ENCODE measurements at places on chromosomes 11 and 22.

DNA sequence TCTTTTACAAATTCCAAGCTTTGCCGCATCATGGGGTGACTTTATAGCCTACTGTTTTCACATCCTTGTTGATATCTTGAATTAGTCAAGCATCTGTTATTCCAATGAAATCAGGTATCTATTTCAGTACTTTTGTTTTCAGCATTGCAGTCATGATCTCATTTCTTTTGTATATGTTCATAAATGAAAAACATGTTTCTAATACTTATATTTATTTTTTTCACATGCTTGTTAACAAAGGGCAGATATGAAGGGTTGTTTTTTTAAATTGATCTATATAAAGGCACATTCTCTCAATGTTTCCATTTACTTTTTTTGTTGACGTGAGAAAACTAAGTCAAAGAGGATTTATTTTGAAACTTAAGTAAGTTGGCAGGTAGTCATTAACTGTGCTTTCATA, 964.8 kb downstream of the JRKL start:
- no peak overlapping the region for H3K27ac ChIP-seq
- no peaks in the 10 kb centered on the region for H3K27me3 ChIP-seq

DNA sequence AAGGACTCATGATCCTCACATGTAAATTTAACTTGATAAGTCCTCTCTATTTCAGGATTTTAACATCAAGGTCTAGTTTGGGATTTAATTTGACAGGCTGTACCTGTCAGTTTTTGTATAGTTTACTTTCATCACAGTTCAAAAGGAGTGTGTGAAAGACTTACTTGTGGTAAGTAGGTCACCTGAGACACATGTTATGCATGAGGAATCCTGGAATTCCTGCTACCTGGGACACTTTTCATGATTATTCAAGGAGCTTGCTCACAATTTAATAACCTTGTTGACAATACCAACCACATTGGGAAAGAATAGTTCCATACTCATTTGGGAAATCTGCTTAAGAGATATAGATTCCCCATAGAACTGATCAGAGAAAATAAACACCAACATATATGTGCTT, 15.8 kb upstream of the SLC36A4 start:
- no peak overlapping the region for H3K27ac ChIP-seq
- H3K4me3 ChIP-seq, result no peak overlapping the region
- DNase-seq, result no peak
- no peaks in the 10 kb centered on the region for H3K36me3 ChIP-seq

GRCh38 chr11:86761978-86762377, 38.4 kb upstream of the PRSS23 start:
- H3K27ac ChIP-seq, result no peak overlapping the region
- DNase-seq, result no peak
- no peaks in the 10 kb centered on the region for H3K4me1 ChIP-seq
- no peaks in the 10 kb centered on the region for H3K36me3 ChIP-seq

GRCh38 chr11:65654375-65655349, 8.1 kb downstream of the RELA start:
- no peak overlapping the region for H3K4me3 ChIP-seq
- no peak overlapping the region for H3K27ac ChIP-seq
- H3K27me3 ChIP-seq, result no peaks in the 10 kb centered on the region
- peaks cover 4% of the 10 kb centered on the region for H3K4me1 ChIP-seq

DNA sequence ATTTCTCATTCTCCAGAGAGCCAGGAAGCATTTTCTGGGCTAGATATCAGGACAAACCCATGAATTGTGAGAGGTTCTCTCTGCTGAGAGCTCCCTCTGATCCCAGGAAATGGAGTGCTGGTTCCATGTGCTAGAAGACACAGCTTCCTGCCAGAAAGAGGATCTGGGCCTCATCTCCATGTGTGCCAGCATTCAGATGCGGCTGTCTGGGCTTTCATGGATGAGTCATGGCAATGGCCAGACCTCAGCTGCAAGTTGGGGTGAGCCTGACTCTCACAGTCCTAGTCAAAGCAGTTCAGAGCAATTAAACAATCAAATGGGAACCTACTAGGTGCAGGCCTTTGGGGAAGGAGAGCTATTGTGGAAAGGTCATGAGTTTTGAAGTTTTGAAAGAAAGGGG, 82.3 kb upstream of the EED start:
- H3K27ac ChIP-seq, result no peak overlapping the region
- no peaks in the 10 kb centered on the region for H3K4me1 ChIP-seq
- no peaks in the 10 kb centered on the region for H3K36me3 ChIP-seq

GRCh38 chr11:36431429-36432092, 78.5 kb downstream of the TRAF6 start:
- DNase-seq, result no peak
- H3K27me3 ChIP-seq, result no peaks in the 10 kb centered on the region
- H3K4me3 ChIP-seq, result no peak overlapping the region
- H3K27ac ChIP-seq, result no peak overlapping the region

DNA sequence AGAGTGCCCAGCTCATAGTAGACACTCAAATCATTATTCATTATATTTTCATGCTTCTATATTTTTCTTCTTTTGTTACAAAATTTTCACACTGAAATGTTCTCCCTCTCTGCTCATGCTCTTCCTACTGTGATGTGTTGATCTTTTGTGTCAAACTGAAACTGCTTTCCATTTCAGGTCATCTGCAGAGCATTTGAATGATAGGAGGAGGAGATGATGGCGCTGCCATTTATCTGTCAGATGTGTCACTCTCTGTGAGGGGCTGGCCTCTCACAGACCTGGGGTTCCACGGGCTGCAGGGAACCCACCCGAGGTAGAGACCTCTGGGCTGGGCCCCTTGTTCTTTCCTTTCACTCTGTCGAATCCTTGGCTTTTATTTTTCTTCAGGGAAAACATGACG, 41.1 kb downstream of the OR10A6 start:
- no peak for DNase-seq
- no peaks in the 10 kb centered on the region for H3K27me3 ChIP-seq
- no peaks in the 10 kb centered on the region for H3K4me1 ChIP-seq
- H3K27ac ChIP-seq, result no peak overlapping the region
- H3K36me3 ChIP-seq, result no peaks in the 10 kb centered on the region
- H3K4me3 ChIP-seq, result no peak overlapping the region

DNA sequence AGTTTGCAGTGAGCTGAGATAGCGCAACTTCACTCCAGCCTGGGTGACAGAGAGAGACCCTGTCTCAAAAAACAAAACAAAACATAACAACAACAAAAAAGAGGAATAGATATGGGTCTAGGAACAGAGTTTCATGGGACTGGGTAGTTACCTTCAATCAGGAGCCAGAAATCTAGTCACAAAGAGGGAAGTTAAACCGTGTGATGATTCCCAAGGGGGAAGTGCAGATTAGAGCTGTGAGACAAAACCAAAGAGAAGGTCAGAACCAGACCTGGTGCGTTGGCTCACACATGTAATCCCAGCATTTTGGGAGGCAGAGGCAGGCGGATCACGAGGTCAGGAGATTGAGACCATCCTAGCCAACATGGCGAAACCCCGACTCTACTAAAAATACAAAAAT, 42.1 kb upstream of the LARGE1 start:
- H3K4me1 ChIP-seq, result no peaks in the 10 kb centered on the region
- H3K36me3 ChIP-seq, result no peaks in the 10 kb centered on the region
- no peak overlapping the region for H3K27ac ChIP-seq
- no peak for DNase-seq
- no peaks in the 10 kb centered on the region for H3K27me3 ChIP-seq
- no peak overlapping the region for H3K4me3 ChIP-seq

DNA sequence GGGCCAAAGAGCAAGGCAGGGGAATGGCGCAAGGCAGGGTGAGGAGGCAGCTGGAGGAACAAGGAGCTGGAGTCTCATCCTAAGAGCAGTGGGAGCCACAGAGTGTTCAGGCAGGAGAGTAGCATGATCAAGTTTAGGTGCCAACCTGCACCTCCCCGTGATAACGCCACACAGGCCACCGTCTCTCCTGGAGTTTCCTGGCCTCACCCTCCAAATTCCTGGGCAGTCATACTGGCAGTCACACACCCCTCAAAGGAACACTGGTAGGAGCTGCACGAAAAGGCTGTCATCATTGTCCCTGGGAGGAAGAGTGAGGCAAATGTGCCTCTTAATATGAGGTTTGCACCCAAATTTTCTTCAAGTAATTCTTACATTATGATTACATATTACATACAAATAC, 36.3 kb upstream of the RTL6 start:
- H3K36me3 ChIP-seq, result no peaks in the 10 kb centered on the region
- H3K4me3 ChIP-seq, result no peak overlapping the region
- H3K27me3 ChIP-seq, result no peaks in the 10 kb centered on the region
- no peaks in the 10 kb centered on the region for H3K4me1 ChIP-seq
- H3K27ac ChIP-seq, result no peak overlapping the region

GRCh38 chr22:23074451-23074850, 4.1 kb downstream of the GNAZ start:
- H3K36me3 ChIP-seq, result peaks cover 6% of the 10 kb centered on the region
- no peaks in the 10 kb centered on the region for H3K27me3 ChIP-seq
- no peak overlapping the region for H3K27ac ChIP-seq
- no peak overlapping the region for H3K4me3 ChIP-seq
- H3K4me1 ChIP-seq, result no peaks in the 10 kb centered on the region
- DNase-seq, result no peak

DNA sequence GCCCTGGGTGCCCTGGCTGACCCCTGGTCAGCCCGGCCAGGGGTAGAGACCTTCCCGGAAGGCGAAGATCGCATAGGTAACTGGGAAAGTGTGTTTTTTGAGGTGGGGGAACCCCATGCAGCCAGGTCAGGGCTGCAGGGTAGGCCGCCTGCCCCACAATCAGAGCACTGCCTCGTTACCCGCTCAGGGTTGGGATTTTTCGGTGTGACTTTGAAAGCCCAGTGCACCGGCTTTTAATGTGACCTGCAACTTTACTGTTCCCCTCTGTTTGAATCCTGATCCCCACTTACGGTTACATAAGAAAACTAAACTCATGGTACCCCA, 239.2 kb upstream of the PLET1 start:
- H3K36me3 ChIP-seq, result no peaks in the 10 kb centered on the region
- no peak overlapping the region for H3K4me3 ChIP-seq
- no peak overlapping the region for H3K27ac ChIP-seq
- no peaks in the 10 kb centered on the region for H3K4me1 ChIP-seq

- H3K4me1 ChIP-seq, result no peaks in the 10 kb centered on the region
- no peaks in the 10 kb centered on the region for H3K27me3 ChIP-seq
- DNase-seq, result peak; percentile 88
- peak overlapping the region; percentile 99 for H3K4me3 ChIP-seq
These were observed 2.9 kb downstream of the RPL3 start for GRCh38 chr22:39316440-39317083.

GRCh38 chr22:35191412-35191811, 65.9 kb upstream of the HMGXB4 start:
- no peaks in the 10 kb centered on the region for H3K27me3 ChIP-seq
- DNase-seq, result no peak
- no peaks in the 10 kb centered on the region for H3K4me1 ChIP-seq

All from H9 (cell line).